NCI-H1436 treated with DMSO at 0.1 percent for 48 hours (cell line): ENCODE measurements at places on chromosomes 3 and 15.

DNA sequence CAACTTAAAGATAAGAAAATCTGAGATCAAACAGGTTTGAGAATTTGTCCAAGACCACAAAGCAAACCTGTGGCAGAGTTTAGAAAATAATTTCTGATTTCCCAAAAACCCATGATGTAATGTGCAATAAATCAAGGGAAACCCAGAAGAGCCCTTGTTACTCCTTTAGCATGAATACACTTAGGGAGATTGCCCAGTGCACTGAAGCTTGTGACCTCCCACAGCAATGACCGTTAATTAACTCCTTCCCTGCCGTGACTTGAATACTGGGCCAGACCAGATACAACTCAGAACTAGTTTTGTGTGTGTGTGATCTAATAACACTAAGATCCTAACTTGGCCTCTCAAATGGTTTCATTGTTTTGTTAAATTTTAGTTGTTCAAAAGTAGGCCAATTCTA, 2.5 kb downstream of the PRKAR2A start:
- no peak for DNase-seq

DNA sequence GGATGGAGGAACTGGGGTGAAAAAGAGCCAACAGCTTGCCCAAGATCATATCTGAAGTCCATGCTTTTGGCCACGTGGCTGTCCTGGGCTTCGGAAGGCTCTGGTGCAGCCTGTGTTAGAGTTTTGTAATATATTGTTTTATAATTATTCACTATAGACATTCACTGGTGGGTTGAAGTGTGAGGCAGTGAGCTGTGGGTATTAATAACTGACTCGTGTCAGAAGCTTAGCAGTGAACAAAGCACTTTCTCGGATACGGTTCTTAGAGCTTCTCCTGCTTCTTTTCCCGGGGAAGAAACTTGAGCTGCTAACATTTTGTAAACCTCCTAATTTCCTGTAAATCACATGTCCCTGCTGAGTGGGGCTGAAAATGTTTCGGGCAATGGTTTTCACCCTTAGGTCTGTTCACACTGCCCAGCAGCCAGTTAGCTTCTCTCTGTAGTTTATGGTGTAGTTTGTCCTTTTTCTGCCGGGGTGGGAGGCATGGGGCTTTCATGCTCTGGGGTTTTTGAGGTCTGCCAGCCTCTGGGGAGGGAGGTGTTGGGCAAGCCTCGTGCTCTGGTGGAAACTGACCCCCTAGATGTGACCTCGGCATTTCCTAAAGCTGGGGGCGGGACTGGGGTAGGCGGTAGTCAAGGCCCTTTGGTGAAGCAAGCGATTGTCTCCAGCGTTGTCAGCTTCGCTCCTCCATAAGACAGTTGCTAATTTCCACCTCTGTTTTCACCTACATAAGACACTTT, 1.7 kb downstream of the MRAS start:
- no peak for DNase-seq

DNA sequence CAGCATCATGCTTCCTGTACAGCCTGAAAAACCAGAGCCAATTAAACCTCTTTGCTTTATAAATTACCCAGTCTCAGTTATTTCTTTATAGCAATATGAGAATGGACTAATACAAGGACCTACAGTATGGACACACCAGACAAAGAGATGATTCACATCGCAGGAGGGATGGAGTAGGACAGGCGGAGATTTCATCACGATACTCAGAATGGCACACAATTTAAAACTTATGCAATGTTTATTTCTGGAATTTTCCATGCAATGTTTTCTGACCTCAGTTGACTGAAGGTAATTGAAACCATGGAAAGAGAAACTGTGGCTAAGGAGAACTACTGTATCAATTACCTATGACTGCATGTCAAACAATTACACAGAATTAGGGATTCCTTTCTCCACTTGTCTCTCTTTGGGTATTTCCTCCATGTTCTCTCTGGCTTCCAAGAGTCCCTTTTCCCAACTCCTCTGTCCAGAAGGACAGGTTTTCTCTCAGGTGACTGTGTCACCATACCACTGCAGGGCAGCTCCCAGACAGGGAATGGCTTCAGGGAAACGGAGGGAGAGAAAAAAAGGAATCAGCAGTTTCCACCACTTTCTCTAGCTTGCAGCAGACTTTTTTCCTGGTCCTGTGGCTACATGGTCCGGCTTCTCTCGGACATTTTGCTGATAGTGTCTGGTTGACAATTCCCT, 3.0 kb upstream of the ANO10 start:
- no peak for DNase-seq

DNA sequence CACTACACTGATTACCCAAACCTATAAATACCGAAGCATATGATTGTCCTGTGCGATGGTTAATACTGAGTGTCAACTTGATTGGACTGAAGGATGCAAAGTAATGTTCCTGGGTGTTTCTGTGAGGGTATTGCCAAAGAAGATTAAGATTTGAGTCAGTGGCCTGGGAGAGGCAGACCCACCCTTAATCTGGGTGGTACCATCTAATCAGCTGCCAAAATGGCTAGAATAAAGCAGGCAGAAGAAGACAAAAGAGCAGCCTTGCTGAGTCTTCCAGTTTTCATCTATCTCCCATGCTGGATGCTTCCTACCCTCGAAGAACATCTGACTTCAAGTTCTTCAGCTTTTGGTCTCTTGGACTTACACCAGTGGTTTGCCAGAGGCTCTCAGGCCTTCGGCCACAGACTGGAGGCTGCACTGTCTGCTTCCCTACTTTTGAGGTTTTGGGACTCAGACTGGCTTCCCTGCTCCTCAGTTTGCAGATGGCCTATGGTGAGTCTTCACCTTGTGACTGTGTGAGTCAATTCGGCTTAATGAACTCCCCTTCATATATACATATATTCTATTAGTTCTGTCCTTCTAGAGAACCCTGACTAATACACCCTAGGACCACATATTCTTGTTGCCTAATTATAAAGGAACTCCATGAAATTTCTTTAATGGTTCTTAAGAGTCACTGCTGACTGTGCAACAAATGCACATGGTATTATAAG, 31.7 kb downstream of the CSNK1G1 start:
- DNase-seq: no peak

GRCh38 chr3:159548675-159549335, 439.8 kb upstream of the IL12A start:
- DNase-seq: no peak

GRCh38 chr15:73240866-73241499, 127.8 kb downstream of the HCN4 start:
- DNase-seq: no peak

DNA sequence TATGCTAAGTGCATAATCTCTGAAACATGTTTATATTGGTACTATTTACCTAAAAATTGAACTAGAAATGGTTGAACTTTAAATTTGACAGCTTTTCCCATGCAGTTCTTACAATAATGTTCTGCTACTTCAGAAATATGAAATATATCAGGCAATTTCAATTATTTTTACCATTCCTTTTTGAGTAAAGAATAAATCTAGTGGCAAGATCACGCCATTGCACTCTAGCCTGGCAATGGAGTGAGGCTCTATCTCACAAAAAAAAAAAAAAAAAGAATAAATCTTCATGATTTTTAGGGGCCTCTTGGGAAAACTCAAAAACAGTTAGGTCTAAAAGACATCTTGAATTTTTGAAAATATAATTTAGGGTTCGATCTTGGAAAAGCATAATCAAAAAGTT, 10.6 kb upstream of the DNAAF4 start:
- DNase-seq: no peak

DNA sequence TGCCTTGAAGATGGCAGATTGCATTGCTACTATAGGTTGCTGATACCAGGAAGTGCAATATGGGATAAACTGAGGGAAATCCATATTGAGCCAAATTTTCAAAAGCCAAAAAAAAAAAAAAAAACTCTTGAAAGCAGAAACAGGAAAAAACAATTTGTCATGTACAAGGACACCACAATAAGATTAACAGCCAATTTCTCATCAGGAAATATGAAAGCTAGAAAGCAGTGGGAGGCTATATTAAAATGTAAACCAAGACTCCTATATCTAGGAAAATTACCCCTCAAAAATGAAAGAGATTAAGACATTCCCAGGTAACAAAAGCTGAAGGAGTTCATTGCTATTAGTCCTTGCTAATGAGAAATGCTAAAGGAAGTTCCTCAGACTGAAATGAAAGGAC, 462.8 kb upstream of the DPH6 start:
- DNase-seq: no peak

- DNase-seq: no peak
Measured at GRCh38 chr3:42612928-42613327, 12.4 kb downstream of the NKTR start.

DNA sequence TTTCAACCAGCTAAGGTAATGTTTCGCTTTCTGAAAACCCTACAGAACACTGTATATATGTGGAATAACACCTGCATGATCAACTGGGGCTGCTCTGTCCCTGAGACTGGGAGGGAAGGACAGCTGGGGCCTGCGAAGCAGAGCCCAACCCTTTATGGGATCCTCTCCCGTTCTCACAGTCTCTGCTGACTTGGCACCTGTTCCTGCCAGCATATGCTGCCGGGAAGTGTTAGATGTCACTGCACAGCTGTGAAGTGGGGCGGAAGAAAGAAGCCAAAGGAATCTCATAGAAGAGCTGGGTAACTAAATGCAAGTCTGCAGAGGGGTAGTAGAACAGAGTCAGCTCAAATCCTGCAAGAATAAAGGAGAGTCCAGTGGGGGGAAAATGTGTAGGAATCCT, 29.6 kb downstream of the LRRC3B start:
- DNase-seq: no peak

- DNase-seq: no peak
Measured at GRCh38 chr15:44662478-44663409, 718 bp downstream of the SPG11 start.
